ENCODE measurements at places on chromosomes 2 and 18.

DNA sequence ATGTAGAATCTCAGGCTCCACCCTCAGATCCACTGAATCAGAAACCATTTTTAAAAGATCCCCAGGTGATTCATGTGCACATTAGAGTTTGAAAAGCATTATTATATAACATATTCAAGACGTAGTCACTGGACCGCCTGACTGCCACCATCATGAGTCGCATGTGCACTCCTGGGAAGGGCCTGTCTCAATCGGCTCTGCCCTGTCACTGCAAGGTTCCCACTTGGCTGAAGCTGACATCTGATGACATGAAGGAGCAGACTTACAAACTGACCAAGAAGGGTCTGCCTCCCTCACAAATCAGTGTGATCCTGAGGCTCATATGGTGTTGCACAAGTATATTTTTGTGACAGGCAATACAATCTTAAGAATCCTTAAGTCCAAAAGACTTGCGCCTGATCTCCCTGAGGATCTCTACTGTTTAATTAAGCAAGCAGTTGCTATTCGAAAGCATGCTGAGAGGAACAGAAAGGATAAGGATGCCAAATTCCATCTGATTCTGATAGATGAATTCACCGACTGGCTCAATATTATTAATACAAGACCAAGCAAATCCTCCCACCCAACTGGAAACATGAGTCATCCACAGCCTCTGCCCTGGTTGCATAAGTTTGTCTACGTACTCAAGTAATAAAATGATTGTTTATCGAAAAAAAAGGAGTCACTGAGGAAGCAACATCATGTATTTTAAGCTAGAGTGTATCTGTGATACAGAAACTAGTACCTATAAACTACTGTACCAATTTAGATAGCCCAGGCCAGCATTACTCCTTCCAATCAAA lies 26.2 kb downstream of the ATAD2B start:
- DNase-seq: no peak
- H3K4me3 ChIP-seq: no peak overlapping the region
- H3K36me3 ChIP-seq: no peaks in the 10 kb centered on the region
- no peaks in the 10 kb centered on the region for H3K27me3 ChIP-seq
- no peak overlapping the region for H3K27ac ChIP-seq

DNA sequence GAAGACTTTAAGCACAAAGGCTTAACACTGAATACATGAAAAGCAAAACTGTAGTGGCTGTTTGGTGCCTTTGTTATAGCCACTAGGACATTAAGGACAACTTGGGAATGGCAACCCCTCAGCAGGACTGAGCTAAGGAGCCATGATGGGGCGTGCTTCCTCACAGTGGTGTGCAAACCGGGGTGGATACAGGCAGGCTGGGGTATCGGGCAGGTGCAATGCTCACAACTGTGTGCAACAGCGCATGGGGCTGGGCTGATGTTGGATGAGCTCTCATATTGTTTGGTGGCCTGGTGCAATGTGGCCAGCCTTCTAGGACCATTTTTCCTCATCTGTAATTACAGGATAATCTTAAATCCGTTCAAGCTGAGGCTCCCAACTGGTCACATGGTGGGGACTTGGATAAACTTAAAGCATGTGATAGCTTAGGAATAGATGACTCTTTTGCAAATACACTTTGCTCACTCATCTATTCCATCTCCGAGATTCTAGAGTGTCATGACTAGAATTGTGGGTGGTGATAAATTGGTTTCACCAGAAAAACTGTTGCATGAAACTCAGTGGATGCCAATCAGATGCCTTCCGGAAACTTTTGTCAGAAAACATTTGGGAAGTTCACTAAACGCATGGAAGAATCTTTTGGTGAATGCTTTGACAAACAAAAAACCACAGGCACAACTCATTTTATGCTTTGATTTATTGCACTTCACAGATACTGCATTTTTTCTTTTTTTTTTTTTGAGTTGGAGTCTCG lies 116.5 kb downstream of the PXDN start:
- H3K27ac ChIP-seq: no peak overlapping the region
- peaks cover 3% of the 10 kb centered on the region for H3K27me3 ChIP-seq
- no peak overlapping the region for H3K4me3 ChIP-seq
- no peaks in the 10 kb centered on the region for H3K36me3 ChIP-seq
- H3K4me1 ChIP-seq: no peaks in the 10 kb centered on the region

- no peak for DNase-seq
- no peaks in the 10 kb centered on the region for H3K36me3 ChIP-seq
- H3K27ac ChIP-seq: no peak overlapping the region
- no peaks in the 10 kb centered on the region for H3K4me1 ChIP-seq
- peaks cover 5% of the 10 kb centered on the region for H3K27me3 ChIP-seq
Observed at GRCh38 chr18:26697186-26697884, 149.0 kb upstream of the KCTD1 start.

DNA sequence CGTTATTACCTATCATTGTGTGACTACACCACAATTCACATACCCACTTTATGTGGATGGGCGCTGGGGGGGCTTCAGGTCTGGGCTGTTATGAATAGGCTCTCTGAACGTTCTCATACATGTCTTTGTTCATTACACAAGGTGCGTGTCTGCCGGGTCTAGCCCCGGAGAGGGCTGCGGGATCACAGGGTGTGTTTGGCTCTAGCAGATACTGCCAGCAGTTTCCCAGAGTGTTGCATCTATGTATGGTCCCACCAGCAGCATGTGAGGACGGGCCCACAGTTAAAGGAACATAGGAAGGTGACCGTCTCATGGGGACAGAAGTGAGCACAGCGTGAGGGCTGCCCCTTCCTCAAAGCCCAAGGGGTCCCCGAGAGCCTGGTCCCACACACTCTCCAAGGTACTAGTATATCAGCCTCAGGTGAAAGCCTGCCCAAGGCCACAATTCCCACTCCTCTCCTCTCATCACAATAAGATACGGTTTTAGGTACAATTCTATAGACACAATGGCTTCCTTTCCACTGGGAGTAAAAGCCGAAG lies 48.8 kb downstream of the TFCP2L1 start:
- no peaks in the 10 kb centered on the region for H3K27me3 ChIP-seq
- no peaks in the 10 kb centered on the region for H3K36me3 ChIP-seq
- no peak for DNase-seq
- H3K4me3 ChIP-seq: no peak overlapping the region

GRCh38 chr18:23826850-23827620 lies 137.8 kb downstream of the LAMA3 start:
- H3K27me3 ChIP-seq: no peaks in the 10 kb centered on the region
- no peak for DNase-seq
- no peaks in the 10 kb centered on the region for H3K36me3 ChIP-seq
- no peak overlapping the region for H3K4me3 ChIP-seq
- H3K27ac ChIP-seq: no peak overlapping the region
